ENCODE measurements at places on chromosomes 7 and 10. TPM values are rescaled to one million over a fixed set of nuclear protein-coding genes. Genes with fewer than 3 reads are reported as not detected.

MRPL32 gene
- 27.7 TPM for total RNA-seq

VWA2 gene
- total RNA-seq = not detected

HYAL4 gene
- total RNA-seq = not detected

ATOH7 gene
- total RNA-seq = not detected

LDB3 gene
- not detected for total RNA-seq

RELN gene
- total RNA-seq = not detected

SH2D4B gene
- 0.11 TPM for total RNA-seq

UTF1 gene
- not detected for total RNA-seq

TFAM gene
- total RNA-seq = 54.4 TPM

CTNNA3 gene
- 0.84 TPM for total RNA-seq

NXPH1 gene
- not detected for total RNA-seq

ZNF488 gene
- not detected for total RNA-seq

OLAH gene
- not detected for total RNA-seq

OR2A1 gene
- total RNA-seq = not detected

SPDYE2 gene
- total RNA-seq = 0.32 TPM

HOXA4 gene
- total RNA-seq = not detected

PTPRN2 gene
- total RNA-seq = 0.96 TPM

All from naive thymus-derived CD4-positive, alpha-beta T cell (primary cell).